ENCODE measurements at places on chromosomes 2 and 18.
A peak's percentile ranks its signal among the peaks of the same experiment; 100 is the strongest.

- no peak for DNase-seq
These were observed 512.7 kb downstream of the CMPK2 start for GRCh38 chr2:6352906-6353515.

- no peak for DNase-seq
These were observed 180.5 kb downstream of the HDAC4 start for GRCh38 chr2:239220341-239220740.

DNA sequence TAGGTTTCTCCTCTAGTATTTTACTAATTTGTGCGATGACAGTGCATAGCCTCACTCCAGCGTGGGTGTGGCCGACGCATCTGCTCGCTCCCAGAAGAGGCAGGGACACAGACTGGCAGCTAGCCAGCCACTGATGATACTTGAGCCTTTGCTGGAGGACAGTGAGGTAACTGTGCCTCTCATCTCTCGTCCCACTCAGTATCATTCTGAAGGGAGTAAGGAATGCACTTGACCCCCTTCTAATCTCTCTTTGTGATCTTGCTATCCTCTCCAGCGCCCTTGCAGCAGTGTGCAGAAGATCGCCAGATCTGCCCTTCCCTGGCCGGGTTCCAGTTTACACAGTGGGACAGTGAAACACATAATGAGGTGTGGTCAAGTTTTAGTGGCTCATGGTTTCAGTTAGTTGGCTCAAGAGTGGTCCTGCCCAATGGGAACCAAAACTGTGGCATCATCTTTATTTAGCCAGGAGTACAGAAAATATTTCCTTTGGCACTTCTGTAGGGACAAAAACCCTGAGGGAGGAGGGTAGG, 17.5 kb downstream of the NCAPH start:
- no peak for DNase-seq

DNA sequence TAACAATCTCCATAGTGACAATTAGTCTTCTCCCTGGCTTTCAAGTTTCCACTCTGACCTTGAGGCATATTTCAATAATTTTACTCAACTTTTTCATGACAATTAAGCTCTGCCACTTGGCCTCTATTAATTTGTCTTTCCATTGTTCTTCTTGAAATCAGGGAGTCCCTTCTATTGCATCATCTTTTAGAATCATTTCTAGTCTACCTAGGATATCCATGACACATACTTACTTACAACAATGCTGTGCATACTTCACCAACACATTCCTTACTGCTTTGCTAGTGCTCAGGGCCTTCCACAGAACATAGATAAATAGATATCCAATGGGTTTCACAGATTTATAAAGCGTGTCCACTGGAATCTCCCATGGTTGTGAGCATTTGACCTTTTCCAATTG, 331.5 kb upstream of the LRP1B start:
- DNase-seq, result no peak

DNA sequence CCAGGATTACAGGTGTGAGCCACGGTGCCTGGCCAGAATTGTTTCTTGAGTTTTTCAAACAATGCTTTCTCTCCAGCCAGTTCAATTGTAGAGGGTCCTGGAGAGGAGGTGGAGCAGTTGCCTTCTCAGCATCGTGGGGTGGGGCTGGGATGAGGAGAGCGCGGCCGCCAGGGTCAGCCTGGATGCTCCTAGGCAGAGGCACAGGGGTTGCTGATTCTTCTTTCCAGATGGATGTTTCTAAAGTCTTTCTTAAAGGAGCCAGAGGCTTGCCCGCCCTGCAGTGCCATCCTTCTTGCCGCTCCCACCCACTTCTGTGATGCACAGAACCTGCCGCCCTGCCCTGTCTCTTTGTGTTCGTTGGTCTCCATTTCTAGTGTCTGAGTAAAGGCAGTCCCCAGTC, 61.1 kb downstream of the AGAP1 start:
- no peak for DNase-seq

DNA sequence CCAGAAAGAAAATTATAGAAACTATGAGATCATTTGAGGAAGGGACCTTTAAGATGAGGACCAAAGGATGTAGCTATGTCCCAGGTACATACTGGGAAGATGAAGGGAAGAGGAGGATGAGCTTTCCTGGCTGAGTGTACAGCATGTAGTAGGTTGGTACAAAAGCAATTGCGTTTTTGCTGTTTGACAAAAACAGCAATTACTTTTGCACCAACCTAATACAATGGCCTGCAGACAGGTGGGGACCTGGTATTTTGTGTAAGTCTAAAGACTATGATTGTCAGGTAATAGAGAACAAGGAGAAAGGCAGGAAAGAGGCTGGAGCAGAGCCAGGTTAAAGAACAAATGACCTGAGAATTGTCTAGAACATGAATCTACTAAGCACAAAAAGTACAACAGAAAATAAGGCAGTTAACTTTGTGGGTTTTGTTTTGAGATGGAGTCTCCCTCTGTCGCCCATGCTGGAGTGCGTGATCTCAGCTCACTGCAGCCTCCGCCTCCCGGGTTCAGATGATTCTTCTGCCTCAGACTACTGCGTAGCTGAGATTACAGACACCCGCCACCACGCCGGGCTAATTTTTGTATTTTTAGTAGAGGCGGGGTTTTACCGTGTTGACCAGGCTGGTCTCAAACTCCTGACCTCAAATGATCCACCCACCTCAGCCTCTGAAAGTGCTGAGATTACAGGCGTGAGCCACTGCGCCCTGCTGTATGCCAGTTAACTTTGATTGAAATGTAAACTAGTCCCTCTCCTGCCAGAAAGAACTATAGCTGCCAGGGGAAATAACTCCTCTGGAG, 3.2 kb upstream of the TGOLN2 start:
- DNase-seq, result no peak

- no peak for DNase-seq
These were observed 282.2 kb downstream of the EXOC6B start for GRCh38 chr2:72543497-72544216.

- DNase-seq, result no peak
These were observed 711 bp downstream of the DOK6 start for GRCh38 chr18:69401226-69401971.

DNA sequence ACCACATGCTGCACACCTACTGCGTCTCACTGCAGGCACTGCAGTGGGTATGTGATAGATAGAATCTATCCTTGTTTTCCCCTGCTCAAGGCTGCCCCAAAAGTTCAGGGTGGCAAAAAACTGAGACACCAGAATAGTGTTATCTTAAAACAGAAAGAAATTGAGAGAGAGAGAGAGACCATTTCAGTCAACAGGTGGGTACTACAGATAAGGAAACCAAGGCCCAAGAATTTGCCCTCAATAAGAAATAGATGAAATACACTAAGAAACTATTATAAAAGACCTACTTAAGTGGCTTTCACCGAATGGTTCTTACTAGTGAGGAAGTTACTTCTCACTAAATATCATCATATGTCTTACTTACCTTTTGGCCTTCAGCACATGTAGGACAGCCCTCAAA, 27.9 kb downstream of the EPG5 start:
- DNase-seq, result no peak

DNA sequence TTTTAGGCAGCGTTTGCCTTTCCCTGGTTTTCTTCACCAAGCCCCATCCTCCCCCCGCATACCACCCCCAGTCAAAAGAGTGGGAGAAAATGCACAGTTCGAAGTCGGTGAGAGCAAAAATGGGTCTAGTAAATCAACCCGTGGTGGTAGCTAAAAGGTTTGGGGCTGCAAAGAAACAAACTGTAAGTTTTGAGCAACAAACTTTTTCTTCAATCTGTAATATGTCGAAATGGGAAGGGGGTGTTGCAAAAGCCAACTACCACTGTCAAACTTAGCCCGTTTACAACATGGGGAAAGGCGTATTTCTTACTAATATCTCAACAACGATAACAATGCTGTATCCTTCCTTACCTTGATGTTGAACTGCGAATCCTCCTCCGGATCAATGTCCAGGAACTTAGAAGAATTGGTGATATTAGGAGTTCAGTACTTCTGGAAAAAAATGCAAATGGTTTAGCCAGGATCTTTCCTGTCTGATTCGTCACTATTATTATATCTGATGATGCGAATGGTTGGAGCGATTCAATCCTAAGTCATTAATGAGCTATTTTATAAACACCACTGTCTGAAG, 2.4 kb upstream of the SATB2 start:
- no peak for DNase-seq

GRCh38 chr2:120354935-120355779, 9.2 kb downstream of the INHBB start:
- DNase-seq, result no peak

DNA sequence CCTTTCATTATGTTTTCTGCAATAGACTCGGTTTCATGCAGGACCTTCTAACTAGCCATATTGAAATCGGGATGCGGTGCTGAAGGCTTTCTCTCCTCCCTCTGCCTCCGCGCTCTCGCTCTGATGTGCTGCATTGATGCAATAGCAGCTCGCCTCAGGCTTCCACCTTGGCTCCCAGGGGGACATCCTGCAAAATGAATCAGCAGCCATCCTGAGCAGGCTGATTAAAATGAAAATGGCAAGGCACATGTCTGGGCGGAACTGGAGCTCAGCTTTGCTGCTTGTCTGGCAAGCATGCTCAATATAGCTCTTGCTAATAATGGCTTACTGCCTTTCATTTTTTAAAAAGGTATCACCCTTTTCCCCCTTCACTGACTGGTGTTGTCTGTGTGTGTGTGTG, 806 bp upstream of the MYT1L start:
- no peak for DNase-seq

GRCh38 chr2:230202430-230203109, 17.2 kb downstream of the SP110 start:
- DNase-seq, result no peak

DNA sequence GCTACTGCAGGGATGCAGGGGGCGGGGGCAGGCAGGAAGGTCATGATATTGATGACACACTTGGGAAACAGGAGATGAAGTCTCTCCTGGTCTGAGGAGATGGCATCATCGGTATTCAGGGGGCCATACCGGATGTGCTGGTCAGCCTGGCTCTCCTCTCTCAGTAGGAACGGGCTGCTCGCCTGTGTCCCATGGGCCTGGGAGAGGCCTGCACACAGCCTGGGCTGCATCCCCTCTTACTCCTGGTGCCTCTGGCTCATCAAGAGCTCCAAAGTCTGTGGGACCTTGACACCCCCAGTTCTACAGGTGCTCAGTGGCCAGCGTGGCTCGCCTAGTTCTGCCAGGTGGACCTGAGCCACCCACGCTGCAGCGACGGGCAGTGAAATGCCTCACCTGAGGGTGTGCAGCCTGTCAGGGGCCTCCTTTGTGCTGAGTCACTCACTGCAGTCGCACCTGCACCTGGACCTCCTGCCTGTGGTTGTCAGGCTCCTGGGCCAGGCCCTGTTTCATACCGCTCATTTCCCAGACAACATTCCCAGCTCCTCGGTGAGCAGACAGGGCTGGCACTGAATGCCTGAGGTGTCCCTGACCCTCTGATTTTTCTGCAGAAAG, 18.6 kb upstream of the CNDP1 start:
- no peak for DNase-seq

- DNase-seq, result no peak
These were observed 34.2 kb downstream of the FBXO36 start for GRCh38 chr2:229956491-229956890.

DNA sequence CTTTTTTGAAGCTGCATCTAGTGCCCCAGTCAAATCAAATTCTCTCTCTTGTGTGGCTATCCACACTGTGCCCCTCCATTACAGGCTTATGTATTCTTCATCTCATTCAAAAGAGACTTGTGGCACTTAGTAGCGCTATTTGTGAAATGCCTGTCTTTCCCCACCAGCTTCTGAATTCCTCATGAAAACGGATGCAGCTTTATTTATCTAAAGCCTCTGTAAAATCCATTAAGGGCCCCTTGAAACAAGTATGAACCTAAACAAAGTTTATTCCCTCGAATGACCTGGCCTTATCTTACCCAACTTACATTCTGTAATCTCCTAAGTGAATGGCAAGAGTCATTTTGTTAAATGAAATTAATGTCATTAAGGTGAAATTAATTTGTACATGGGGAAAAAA, 417.4 kb upstream of the PIK3C3 start:
- no peak for DNase-seq

DNA sequence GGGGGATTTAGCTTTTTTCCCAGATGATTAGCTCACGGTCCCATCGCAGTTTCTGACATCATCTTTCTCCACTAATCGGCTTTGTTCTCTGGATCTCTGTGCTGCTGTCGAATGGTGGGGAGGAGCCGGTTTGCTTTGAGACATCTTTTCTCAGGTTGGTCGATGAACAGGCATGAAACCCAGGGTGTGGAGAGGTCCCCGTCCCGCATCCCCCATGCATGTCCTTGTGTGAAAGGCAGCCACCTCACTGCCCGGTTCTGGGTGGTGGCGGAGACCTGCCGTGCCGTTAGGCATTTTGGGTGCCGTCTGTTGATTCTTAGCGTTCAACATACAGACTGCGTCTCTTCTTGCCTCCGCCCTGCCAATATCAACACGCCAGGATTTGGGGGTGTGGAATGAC, 57.8 kb downstream of the CTDP1 start:
- DNase-seq, result no peak

GRCh38 chr18:38695559-38696280, 1130.1 kb upstream of the CELF4 start:
- no peak for DNase-seq

- DNase-seq, result no peak
These were observed 3.3 kb upstream of the WNT10A start for GRCh38 chr2:218877331-218877730.

DNA sequence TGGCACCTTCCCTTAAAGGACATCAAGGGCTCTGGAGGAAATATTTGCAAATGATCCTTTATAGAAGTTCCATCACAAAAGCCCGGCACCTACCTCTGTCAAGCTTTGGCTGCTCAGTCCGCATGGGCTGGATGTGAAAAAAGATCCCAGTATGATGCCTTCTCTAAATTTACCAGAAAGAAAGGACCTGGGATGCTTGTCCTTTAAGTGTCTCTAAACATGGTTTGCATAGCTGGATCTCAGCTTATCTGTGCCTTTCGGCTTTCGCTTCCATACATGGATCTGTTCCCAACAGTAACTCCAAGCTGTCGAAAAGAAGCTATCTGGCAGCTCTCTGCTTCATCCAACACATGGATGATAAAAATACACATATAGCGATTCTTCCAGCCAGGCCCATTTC, 60.4 kb upstream of the SLC8A1 start:
- no peak for DNase-seq

DNA sequence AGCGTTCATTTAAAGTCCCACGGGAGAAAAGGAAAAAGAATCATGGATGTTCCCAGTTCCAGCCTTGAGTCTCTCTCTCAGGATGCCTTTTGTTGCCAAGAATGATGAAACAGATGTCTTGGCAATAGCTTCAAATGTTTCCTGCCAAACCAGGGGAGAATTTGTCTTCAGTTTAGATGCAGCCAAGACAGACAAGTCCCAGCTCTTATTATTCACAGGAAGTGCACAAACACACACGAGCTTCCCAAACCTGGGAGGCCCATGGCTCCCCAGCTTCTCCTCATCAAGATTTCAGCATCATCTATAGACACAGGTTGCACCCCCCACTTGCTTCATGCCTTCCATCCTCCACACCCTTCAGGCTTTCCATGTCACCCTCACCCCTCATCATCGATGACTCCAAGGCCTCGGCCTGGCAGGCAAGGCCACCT, 45.9 kb downstream of the HS1BP3 start:
- no peak for DNase-seq

- DNase-seq, result peak; percentile 16
These were observed 31.9 kb upstream of the ATP6V1B1 start for GRCh38 chr2:70903641-70904340.

Measured in activated CD8-positive, alpha-beta T cell treated with anti-CD3 and anti-CD28 coated beads, Interleukin-2, amount 10 ng/mL, durations not matched to agents 7 days and 5 days (primary cell).